ENCODE measurements at places on chromosomes 7 and 10. TPM values are rescaled to one million over a fixed set of nuclear protein-coding genes. Genes with fewer than 3 reads are reported as not detected.

GRCh38 chr7:158010961-158011693 lies 576.5 kb downstream of the PTPRN2 start:
- no peak for DNase-seq

- no peak for DNase-seq
Observed at GRCh38 chr10:117218654-117219053, 21.4 kb downstream of the KCNK18 start.

Gene UTF1
- not detected for total RNA-seq

GRCh38 chr10:30412901-30413300 lies 21.1 kb upstream of the MAP3K8 start:
- DNase-seq: no peak

GRCh38 chr10:132532749-132533560 lies 4.6 kb upstream of the INPP5A start:
- no peak for DNase-seq

GRCh38 chr7:158957921-158958491 lies 101.6 kb downstream of the DYNC2I1 start:
- DNase-seq: no peak

- no peak for DNase-seq
Observed at GRCh38 chr10:69685426-69685801, 55.4 kb downstream of the FAM241B start.

Gene SHLD2
- 7.9 TPM for total RNA-seq

DNA sequence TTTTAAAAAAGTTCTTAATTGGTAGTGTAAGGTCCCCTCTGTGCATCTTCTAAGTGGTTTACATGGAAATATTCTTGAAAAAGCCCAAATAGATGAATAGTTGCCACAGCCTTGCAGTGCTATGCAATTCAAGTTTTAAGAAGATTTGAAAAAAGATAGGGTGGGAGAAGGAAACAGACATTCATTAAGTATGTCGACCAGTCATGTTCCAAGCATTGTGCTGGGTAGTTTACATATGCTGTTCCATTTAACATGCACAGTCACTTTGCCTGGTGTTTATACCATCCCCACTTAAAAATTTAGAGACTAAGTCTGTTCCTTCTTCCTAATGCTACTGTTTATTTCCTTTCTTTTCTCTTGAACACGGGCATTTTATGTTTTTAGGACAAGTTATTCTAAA lies 28.1 kb upstream of the NAMPT start:
- no peak for DNase-seq

DNA sequence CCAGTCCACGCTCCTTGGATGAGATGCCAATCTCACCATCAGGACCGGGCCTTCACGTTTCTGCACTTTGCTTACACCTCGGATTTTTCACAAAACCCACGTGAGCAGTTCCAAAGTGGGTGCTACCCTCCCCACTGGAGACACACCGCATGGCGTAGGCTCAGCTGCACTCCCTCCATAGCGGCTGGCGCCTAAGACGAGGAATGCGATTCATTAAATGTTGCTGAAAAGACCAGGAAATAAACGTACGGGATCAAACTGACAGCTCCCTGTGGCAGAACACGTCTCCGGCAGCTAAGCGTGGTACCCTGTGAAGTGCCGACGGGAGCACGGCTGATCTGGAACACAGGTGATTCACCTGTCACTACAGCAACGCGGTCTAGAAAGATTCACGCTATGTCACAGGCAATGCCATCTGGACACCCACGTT lies 209.0 kb downstream of the DIP2C start:
- DNase-seq: no peak

Gene CFAP43
- total RNA-seq: not detected

Measured in psoas muscle (tissue), 8 donors.